Suppressor macrophage (primary cell): ENCODE measurements at places on chromosomes 2 and 18.

- no peak for DNase-seq
Observed at GRCh38 chr18:29321561-29321960, 1144.6 kb upstream of the CDH2 start.

GRCh38 chr18:2522112-2522511, 49.2 kb downstream of the METTL4 start:
- no peak for DNase-seq

DNA sequence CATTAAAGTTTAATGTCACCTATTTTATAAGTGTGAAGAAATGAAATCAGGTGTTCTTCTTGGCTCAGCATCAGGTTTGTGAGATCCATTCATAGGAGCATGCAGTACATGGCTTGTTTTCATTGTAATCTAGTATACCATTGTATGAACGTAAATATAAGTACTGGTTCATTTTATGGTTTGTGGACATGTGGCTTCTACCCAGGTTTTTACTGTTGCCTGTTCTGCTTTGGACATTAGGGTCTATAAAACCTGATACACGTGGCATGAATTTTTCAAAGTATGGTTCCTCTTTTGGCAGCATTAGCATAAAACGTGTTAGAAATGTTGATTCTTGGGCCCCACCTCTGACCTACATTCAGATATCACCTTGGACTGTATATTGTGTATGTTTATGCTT, 175.5 kb downstream of the PRPF40A start:
- DNase-seq, result no peak

- no peak for DNase-seq
Observed at GRCh38 chr2:102796337-102796736, 34.5 kb downstream of the TMEM182 start.

DNA sequence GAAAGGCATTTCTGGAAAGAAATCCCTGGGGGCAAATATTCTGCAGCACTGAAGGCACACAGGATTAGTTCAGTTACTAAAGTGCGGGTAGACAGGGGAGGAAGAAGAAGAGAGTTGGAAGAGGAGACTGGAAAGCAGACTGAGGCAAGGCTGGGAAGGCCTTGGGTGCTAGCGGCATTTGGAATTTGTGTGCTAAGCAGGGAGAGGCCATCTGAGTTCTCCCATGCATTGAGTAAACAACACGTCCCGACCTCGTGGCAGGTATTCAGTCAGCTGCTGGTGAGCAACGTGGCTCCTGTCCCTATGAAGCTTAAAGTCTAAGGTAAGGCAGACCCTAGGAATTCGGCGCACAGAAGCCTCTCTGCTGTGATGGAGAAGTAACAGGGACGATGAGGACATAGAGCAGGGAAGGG, 30.7 kb downstream of the ATP8B1 start:
- DNase-seq, result no peak

GRCh38 chr2:4791488-4791887, 900.7 kb upstream of the SOX11 start:
- no peak for DNase-seq

GRCh38 chr2:192288295-192288694, 93.6 kb upstream of the TMEFF2 start:
- DNase-seq, result peak; percentile 4

DNA sequence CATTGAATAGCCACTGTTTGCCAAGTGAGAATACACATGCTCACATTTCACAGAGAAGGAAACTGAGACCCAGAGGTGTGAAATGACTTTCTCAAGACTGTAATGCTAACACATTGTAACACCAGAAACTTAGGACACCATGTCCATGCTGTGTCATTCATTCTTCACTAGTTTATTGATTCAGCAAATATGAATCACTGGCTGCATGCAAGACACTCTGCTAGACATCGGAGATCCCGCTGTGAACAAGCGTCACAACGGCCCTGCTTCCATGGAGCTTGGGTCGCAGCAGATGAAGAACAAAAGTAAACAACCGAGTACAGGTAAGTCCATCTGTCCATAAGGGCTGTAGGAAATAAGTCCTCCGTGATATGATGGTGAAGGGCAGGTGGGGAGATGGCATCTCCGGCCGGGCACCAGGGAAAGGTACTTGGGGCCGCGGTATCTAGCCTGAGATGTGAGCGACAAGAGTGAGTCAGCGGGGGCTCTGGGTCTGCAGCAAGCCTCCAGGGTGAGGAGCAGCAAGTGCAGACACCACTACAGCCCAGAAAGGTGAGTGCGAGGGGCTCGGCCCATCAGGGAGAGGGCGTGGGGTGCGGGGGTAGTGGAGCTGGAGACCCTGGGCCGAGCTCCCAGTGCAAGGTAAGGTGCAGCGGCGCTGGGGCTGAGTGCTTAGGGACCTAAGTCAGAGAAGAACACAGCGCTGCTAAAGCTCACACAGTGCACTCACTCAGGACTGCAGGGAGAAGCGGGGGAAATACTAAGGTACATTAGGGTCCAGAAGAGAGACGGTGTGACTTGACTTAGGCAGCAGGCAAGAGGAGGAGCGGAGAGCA, 391.2 kb downstream of the FBXO15 start:
- DNase-seq, result no peak
